ENCODE measurements at places on chromosomes 12 and 14.

GRCh38 chr12:101042211-101042610, 167.8 kb downstream of the SLC5A8 start:
- DNase-seq = no peak

- no peak for DNase-seq
Measured at GRCh38 chr12:30696486-30696885, 817 bp upstream of the IPO8 start.

DNA sequence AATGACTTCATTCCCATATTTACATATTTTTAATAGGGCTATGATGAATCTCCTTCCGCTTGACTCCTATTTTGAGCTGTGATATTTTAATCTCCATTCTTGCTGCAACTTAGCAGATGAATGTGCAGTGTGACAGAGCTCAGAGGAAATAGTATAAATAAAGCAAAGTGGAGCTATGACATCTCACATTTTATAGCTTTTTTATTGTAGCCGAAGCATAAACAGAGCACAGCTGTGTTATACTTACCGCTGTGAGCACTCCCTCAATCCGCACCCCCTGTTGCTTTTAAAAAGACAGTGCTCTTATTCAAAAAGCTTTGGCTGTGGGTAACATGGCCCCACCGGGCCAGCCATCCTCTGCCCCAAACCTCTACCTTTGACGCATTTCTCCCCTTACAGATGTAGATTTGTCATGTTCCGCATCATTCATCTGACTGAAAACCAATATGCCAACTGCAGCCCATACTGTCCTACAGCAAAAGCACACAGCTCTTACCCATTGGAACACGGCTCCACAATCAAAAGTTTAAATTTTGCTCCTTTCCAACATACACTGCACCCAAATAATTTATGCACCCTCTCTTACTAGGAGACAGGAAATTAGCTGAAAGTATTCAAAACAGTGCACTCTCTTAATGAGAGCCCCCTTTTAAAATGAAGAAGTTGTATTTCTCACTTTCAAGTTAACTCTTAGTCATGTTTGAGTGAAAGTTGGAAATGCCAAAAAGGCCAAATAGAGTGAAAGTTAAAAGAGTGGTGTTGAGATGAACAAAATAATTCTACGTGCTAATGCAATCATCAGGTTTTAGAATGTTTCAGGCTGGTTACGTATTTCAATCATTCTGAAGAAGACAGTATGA, 429.3 kb upstream of the SOX5 start:
- DNase-seq = no peak

GRCh38 chr12:70240673-70241072, 2.6 kb upstream of the CNOT2 start:
- DNase-seq = no peak

DNA sequence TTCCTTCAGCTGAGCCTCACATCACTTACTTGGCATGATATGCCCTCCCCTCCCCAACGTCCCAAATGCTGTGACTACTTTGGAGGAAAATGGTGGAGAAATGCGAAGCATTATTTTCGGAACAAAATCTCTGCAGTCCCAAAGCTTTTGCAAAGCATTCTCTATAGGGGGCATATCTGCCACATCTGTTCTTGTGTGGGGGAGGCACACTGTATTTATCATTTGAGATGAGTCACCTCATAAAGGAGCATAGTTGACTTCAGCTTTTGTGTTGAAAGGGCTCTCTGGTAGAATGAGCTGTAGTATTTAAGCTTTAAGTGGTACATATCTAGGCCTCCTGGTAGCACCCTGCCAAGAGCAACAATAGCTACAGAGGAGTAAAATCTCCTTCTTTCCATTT, 447.5 kb downstream of the ADAMTS20 start:
- no peak for DNase-seq

- no peak for DNase-seq
Measured at GRCh38 chr14:92657457-92658142, 90.8 kb downstream of the LGMN start.
